ENCODE measurements at places on chromosomes 2 and 18.

GRCh38 chr2:112001136-112001715 is 53.8 kb upstream of the TMEM87B start:
- DNase-seq: no peak

DNA sequence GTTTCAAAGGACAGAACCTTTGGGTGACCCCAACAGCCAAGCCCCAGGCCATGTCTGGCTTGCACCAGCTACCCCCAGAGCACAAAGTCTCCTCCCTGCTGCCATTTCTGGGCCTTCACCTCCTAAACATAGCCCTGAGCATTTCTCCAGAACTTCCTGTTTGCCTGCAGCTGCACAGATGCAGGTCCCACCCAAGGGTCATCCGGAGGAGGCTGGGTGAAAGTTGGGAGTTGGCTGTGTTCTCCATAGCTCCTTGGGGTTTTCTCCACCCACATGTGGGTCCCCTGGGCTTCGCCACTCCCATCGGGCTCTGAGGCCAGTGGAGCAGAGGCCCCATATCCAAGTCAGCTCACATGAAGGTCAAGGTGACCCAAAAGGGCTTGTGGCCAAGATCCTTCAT is 4.3 kb downstream of the TNP1 start:
- DNase-seq: no peak

DNA sequence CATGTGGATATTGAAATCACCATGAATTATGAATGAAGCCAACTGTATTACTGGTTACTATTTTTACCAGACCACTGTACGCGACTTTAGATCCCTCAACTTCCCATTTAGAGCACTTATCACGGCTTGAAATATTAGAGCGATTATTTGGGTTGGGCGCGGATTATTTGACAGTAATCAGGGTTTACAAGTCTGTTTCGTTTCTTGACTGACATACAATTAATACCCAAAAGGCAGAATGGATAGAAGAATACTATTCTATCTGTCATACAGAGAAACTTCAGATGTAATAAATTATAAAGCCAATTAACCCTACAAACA is 496 bp upstream of the NAPG start:
- no peak for DNase-seq

DNA sequence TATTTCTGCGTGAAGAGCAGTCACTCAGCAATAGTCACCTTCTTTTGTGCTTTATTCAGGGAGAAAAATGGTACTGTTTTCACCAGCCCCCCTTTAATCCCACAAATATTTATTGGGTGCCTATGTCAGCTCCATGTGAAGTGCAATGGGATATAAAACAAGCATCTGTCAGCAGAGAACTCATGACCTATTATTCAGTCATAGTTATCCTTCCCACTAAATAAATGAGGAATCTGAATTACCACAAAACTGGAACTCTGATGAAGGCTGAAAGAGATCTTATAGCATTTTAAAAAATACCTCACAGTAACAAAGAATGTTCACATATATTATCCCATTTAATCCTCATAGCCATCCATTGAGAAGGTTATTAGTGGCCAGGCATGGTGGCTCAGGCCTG is 45.8 kb downstream of the DHX57 start:
- no peak for DNase-seq

DNA sequence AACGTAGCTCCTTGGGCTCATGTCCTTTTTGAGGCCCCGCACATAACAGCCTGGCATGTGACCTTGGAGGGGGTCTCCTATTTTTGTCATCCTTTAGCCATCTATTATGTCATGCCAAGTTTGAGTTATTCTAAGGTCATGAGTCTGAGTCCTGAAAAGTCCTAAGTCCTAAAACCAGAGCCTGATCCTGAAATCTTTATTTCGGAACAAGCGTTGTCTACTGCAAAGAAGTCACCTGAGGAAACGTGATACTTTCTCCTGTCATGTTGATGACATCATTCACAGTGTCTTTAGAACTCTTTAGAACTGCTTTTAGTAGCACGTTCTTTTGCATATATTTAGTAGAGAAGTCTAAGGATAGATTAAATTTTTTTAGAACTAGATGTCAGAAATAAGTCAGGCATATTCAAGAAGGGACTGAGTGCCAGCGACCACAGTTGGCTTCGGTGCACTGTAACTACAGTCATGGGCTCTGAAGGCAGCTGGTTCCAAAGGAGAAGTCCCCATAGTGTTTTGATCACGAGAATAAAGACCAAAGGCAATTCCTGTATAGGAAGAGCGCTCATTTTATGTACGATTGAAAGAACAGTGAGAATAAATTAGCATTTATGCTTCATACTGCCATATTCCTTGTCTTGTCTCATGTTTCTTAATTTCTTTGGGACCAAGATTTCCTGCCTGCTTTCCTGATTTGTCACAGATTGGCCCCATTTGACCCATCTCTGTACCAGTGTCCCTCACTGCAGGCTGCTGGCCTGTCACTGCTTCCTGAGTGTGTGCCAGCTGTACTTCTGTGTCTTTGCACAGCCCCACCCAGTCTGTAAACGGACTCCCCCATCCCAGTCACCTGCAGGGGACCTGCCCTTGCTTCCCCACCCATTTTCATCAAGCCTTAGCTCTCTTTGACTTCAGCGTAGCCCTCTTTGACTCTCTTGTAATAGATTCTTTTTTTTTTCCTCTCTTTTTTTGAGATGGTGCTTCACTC is 75.8 kb downstream of the ASAP2 start:
- DNase-seq: no peak

- DNase-seq: no peak
Measured at GRCh38 chr18:53534695-53535094, 689.8 kb downstream of the MBD2 start.

DNA sequence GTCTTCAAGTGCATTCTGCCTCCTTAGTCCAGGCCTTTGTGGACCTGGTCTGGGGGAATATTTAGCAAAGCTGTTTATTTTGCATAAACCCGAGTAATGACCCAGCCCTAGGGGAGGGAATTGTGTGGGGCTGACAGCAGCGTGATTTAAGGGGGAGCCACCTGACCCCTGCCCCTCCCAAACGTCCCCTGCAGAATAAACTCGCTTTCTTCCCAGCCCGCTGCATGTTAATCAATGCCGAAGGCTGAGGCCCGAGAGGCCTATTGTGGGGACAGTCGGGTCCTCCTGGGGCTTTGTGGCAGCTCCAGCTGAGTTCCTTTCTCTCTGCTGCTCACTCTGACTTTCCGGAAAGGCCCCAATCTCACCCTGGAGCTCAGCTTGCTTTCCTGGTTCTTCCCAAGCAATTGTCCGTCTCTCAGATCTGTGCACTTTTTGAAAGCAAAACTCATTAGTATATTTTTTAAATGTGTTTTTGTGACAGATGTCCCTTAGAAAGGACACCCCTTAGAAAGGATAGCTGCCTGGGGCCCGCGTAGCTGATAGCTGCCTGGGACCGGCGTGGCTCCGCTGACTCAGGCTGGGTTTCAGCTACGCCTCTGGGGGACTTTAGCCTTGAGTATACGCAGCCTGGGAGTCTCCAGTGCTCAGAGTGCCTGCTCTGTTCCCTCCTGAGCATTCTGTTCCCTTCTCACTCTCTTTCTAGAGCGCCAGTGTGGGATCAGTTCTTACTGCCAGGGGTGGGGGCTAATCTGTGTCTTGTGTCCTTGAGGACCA is 158.3 kb downstream of the GLI2 start:
- no peak for DNase-seq

DNA sequence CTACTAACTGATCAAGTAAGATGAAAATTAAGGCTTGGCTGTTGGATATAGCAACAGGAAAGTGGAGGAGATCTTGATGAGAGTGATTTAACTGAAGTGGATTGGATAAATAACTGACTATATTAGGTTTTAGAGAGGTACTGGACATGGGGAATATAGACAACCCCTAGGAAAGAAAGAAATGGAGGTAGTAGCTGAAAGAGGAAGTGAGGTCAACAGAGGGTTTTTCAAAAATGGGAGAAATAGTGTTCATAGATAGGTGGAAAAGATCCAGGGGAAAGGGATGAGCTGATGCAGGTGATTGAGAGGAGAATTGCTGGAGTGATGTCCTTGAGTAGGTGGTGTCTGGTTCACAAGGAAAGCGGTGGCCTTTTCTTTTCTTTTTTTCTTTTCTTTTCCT is 69.9 kb upstream of the PSME4 start:
- DNase-seq: no peak

GRCh38 chr2:75428646-75429443 is 131.9 kb downstream of the EVA1A start:
- DNase-seq: no peak

- DNase-seq: no peak
Measured at GRCh38 chr2:64730551-64731262, 77.0 kb upstream of the SERTAD2 start.

GRCh38 chr18:13725566-13726231 is 659 bp downstream of the FAM210A start:
- no peak for DNase-seq

- DNase-seq: no peak
Measured at GRCh38 chr2:20224164-20224715, 690 bp downstream of the SDC1 start.

DNA sequence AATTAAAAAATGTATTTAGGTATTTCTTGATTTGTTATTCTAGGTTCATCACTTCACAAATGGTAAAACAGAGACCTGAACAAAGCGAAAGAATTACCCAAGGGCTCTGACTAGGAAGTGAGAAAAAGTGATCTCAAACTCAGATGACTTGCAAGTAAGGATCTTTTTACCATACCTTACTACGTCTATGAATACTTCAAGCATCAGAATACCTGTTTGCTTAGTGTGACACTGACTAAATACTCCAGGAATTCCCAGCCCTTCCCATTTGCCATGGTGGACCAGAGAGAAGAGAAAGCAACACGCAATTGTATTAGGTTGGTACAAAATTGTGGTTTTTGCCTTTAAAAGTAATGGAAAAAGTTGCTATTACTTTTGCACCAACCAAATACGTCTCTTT is 35.8 kb upstream of the FIGN start:
- no peak for DNase-seq

DNA sequence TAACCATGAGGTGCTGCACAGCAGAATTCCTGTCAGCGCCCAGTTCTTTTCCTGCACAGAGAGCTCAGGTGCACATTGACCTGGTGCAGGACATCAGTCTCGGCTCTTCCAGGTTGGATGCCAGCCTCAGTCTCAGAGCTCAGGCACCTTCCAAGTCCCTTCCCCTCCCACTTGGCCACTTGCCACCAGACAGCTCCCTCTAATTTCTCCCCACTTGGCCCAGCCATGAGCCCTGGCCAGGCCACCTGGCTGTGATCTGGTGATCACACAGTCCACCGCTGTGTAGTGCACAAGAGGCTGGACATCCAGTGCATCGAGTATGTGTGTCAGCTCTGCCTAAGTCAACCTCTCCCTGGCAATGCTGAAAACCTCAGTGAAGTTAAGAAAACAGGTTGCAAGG is 336.6 kb upstream of the MYT1L start:
- DNase-seq: no peak

DNA sequence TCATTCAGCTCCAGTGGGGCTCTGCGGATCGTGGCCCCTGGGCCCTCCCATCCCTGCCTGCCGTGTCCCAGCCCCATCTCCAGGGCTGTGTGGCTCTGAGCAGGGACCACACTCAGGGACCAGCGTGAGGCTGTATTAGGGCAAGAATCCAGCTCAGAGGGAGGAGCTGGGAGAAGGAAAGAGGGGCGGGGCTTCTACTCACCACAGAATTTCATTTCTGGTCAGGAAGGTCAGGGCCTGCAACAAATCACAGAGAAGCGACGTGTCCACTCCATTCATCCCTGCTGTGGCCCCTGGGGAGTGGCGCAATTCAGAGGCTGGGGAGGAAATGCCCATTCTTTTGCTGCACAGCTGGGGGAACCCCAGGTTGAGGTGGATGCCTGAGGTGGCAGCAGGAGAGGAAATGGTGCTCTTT is 828 bp downstream of the CIB4 start:
- no peak for DNase-seq

DNA sequence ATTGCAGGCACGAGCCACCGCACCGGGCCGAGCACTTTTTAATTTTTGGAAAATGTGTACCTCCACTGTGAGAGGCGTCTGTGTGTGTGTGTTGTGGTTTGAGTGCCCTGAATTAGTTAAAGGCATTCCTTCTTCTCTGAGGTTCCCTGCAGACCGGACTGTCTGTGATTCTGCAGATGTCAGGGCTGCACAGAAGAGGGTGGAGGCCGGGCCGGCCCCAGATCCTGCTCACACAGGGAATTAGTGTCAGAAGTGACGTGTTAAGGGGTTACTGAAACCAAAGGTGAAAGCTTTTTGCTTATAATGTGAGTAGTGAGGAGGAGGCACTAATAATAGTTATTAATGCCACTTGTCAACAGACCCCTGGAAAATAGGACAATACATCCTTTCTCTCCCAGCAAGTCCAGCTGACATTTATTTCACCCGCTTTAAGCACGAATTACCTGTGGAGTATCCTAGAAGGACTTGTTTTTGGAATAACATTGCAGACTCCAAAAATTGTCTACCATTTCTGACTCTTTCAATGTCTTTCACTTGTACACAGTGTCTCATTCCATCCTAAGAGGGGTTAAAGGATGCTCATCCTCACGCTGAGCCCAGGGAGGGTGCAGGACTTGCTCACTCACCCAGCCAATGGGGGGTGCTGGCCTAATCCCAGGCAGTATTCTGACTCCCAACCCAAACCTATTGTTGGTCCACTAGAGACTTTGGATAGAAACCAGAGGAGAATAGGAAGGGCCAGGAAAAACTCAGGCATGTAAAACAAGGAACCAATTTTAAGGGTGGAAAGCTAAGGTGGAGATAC is 16.2 kb downstream of the ARHGAP25 start:
- DNase-seq: no peak

DNA sequence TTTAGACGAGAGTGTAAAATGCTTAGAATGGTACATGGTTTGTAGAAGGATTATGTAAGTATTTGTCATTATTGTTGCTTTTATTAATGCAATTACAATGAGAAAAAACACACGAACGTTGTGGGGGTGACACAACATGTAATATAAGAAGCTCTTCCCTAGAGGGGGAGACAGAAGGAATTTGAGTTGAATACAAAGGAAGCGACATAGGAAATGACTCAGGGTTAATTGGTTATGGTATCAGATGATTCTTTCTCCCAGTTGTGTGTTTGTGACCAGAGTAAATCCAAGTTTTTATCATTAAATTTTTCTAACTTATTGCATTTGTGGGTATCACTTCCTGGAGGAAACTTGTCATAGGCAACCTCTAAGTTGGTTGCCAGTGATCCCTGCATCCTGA is 625.6 kb upstream of the CDH2 start:
- DNase-seq: no peak

GRCh38 chr18:22346401-22346952 is 71.2 kb downstream of the CTAGE1 start:
- no peak for DNase-seq

DNA sequence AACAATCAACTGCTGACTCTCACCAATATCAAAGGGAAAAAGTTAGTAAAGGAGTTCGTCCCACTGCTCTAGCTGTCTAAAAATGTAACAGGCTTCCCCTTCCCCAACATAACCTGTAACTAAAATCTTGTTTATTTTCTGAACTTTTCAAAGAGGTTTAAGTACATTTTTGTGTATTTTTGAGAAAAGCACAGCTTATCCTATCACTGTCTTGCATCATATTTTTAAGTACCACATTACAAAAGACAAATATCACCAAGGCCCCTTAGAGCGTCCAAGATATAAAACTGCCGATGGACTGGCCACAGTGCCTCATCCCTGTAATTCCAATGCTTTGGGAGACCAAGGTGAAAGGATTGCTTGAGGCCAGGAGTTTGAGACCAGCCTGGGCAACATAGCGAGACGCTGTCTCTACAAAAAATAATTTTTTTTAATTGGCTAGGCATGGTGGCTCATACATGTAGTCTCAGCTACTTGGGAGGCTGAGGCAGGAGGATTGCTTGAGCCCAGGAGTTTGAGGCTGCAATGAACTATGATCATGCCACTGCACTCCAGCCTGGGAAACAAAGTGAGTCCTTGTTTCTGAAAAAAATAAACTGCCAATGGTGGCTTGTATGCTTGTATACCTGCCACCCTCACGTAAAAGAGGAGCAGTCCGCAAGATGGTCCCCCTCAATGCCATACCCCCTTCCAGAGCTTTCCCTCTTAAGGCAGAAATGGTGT is 21.2 kb upstream of the LAPTM4A start:
- DNase-seq: no peak
